ENCODE measurements at places on chromosomes 12 and 14. TPM values are rescaled to one million over a fixed set of nuclear protein-coding genes. Genes with fewer than 3 reads are reported as not detected.

KRT73 gene
- 0.05 TPM for polyA plus RNA-seq

DNA sequence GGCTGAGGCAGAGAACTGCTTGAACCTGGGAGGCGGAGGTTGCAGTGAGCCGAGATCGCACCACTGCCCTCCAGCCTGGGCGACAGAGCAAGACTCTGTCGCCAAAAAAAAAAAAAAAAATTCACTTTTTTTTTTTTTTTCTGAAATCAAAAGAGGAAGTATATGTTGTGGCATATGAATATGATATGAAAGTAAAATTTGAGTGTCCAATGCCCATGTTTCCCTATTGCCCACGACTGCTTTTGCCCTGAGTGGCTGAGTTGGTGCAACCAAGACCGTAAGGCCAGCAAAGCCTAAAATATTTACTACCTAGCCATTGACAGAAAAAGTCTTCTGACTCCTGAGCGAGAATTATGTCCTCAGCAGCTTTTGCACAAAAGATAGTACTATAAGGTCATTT lies 101.7 kb upstream of the PARP11 start:
- DNase-seq = no peak

- no peak for DNase-seq
Observed at GRCh38 chr14:104091061-104091926, 5.8 kb downstream of the ASPG start.

DNA sequence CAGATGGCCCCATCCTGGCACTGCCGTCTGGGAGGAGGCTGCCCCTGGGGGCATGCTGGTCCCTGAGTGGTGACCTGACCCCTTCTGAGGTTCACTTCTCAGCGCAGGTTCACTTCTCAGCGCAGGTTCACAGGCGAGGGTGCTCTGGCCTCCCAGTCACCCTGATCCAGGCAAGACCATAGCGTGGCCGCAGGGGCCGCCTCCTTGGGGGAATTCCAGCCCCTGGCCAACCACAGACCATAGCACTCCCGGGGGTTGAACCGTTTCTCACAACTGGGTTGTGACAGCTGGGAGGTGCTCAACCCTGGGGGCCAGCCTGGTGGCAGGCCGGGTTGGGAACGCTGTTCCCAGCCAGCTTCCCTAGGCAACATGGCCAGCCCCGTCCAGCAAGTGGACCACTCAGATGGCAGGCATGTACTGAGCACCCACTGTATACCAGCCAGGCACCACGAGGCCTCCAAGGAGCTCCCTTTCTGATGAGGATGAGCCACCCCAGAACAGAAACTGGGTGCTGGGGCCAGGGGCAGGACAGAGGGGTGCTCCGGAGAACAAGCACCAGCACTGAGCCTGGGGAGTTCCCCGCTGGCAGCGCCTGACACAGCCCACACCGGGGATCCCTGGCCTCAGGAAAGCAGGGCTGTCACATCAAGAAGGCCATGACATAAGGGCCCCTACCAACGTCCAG lies 28.3 kb upstream of the ZFP36L1 start:
- no peak for DNase-seq

- DNase-seq = peak; percentile 46
Observed at GRCh38 chr12:11724888-11725311, 75.4 kb downstream of the ETV6 start.

DNA sequence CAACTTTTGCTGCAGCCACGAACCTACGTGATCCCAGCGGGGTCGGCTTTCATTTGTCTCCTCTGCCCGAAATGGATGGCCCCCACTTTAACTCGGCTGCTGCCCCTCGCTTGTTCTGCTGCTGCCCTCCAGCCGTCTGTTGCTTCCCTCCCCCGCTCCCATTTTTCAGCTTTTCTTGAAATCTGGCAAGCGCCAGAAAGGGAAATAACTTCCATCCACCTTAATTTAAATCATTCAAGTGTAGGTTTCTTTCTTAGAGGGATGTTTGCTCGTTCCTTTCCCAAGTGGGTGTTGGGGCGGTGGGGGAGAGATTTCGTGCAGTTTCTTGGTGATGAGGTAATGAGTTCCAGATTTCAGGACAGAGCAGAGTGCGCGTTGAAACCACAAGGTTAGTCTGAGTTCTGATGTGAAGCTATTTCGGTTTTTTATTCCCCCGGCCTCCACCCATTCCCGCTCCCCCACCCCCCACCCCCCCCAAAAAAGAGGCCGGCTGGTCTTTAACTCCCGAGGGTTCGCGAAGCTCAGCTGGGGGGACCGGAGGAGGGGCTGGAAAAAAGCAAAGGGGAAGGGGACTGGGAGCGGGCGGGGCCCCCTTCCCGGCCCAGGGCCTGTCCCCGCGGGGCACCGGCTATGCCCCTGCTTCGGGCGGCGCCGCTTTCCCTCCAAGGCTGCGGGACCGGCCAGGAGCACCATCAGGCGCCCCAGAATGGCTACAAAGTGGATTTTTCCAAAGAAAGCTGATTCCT lies 2.2 kb upstream of the ZFP36L1 start:
- peak; percentile 85 for DNase-seq

A2M gene
- 334 TPM for polyA plus RNA-seq

PTPN6 gene
- polyA plus RNA-seq = 33.4 TPM

EML5 gene
- 0.93 TPM for polyA plus RNA-seq

DNA sequence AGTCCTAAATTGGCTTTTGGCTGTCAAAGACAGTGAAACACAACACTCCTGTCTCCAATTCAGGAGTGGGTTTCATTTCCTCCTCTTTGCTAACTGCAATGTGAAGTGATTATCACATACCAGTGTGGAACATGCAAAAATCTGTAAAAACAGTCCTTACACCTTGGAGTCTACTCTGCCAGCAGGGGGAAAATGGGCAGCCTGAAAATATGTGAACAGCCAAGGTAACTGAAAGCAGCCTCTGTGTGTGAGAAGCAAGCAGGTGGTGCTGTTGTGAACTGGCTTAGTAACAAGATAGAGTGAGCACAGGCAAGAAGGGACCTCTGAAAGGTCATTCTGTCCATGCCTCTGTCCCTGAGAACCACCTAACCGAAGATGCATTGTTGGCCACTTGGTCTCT lies 6.0 kb downstream of the PRMT8 start:
- no peak for DNase-seq

OASL gene
- polyA plus RNA-seq = 0.20 TPM

DNA sequence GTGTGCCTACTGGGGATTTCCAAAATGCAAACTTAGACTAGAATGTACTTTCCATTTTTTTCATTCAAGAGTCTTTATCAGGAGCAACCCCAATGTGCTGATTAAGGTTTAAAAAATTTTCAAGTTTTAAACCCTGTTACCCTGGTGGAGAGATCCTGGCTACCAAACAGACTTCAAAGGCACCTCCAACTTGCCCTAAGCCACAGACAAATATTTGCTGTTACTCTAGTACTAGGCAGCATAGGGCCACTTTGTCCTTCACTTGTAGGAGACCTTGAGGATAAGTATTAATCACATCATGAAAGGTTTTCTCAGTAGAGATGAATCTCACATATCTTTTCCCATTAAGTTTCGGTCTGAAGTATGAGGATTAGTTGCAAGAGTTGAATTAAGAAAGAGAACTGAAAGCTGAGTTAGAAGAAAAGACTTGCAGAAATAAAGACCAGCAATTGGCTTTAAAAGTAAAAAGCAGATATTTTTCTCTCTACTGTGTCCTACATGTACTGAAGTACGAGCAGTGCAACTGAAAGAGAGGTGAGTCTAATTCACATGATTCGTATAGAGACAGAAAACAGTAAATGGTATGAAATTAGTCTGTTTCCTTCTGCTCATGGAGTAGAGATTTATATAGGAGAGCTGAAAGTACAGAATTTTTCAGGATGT lies 28.3 kb downstream of the NTN4 start:
- no peak for DNase-seq

- DNase-seq = no peak
Observed at GRCh38 chr14:104680806-104681688, 8.4 kb upstream of the INF2 start.

DNA sequence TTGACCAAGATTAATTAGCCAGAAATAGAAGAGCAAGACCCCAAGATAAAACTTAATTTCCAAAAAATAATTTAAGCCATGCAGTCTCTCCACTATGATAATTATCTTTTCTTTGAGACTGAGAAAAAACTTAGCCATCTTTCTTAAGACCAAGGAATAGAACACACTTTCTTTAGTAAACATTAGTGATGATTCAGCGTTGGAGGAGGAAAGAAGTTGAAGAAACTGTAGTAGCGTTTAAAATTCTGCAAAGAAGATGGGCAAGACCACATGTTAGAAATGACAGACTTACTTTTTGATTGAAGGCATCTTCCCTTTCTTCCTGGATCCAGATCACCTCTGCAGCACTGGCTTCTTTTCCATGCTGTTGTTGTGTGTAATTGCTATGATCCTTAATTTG lies 124.8 kb upstream of the RASSF8 start:
- no peak for DNase-seq

GRCh38 chr12:4268329-4269181 lies 5.0 kb upstream of the CCND2 start:
- DNase-seq = peak; percentile 57

TAS2R14 gene
- polyA plus RNA-seq = 2.7 TPM

DNA sequence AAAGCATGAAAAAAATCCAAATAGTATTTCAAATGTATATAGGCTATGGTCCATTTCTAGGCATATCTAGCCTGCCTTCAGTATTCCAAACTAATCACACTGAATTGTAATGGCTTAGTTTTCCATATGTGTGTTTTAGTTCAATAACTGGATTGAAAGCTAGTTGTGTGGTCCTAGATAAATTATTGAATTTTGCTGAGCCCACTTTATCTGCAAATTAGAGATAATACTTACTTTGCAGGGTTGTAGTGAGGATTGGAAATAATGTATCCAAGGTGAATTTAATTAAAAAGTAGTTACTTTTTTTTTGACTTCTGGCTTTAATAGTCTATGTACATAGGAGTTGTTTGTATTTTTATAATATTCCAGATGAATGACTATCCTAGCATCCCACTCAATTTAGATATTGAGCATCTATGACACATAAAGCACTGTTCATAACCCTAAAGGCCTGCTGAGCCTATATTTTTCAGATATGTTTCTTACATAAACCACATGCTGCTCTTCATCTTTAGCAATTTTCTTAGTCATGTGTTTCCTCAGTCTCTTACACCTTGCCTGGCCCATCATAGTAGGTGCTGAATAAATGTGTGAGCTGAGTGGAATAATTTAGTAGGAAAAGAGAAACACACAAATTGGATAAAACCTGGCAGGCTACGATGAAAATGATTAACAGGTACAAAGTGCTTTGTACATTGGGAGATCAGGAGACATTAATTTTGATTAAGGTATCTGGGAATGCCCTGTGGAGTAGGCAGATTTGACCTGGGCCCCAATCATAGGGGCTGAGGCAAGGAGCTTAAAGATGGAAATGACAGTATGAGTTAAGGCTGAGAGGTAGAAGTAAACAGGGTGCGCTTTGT lies 1.1 kb upstream of the ATP23 start:
- DNase-seq = no peak

GRCh38 chr12:24889411-24889810 lies 59.5 kb downstream of the BCAT1 start:
- no peak for DNase-seq

GRCh38 chr14:94914191-94914590 lies 144.3 kb upstream of the GSC start:
- no peak for DNase-seq

ITGB7 gene
- 0.45 TPM for polyA plus RNA-seq

GRCh38 chr12:5310151-5310550 lies 121.8 kb upstream of the NTF3 start:
- no peak for DNase-seq

DNA sequence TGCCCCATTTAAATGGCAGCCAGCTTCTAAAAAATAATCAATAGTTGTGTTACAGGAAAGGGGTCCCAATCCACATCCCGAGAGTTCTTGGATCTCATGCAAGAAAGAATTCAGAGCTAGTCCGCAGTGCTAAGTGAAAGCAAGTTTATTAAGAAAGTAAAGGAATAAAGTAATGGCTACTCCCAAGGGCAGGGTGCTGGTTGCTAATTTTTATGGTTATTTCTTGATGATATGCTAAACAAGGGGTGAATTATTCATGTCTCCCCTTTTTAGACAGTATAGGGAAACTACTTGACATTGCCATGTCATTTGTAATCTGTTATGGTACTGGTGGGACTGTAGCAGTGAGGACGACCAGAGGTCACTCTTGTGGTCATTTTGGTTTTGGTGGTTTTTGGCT lies 591.3 kb downstream of the LRFN5 start:
- no peak for DNase-seq

CREBL2 gene
- polyA plus RNA-seq = not detected

RGS6 gene
- polyA plus RNA-seq = 5.0 TPM

GRCh38 chr14:50529288-50530179 lies 2.8 kb downstream of the MAP4K5 start:
- DNase-seq = no peak

- DNase-seq = no peak
Observed at GRCh38 chr12:54047964-54048303, 5.7 kb upstream of the HOXC4 start.

- DNase-seq = no peak
Observed at GRCh38 chr14:41423503-41423902, 183.2 kb upstream of the LRFN5 start.

DNA sequence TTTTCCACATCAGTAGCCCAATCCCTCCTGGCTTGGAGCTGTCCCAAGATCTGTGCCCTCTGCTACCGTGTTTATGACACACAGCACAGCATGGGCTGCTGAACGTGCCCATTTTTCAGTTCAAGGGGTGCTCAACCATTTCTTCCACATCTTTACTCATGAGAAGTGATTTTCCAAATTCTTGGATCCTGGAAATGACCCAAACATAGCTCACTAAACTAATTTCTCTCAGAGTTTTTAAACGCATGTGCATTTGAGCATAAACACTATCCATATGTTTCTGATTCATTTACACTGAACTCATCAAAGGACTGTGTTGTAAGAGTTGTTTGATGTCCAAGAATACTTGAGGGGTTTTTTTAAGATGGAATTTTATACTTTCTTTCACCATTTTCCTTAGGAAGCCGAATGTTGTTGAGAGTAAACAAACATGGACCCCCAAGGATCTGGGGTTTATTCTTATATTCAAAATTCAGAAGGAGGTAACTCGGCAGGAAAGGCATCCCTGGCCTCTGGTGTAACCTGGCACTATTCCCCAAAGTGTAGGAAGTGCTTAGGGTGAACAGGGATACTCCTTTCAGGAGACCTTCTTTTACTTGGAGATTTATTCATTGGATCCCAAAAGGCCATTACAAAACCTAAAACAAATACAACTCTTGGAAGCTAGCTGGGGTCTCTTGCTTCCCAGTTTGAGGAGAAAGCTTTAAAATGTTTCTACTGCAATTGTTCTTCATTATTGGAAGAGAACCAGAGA lies 215.0 kb downstream of the BMP4 start:
- DNase-seq = peak; percentile 15

CMKLR1 gene
- polyA plus RNA-seq = 3.6 TPM

DNA sequence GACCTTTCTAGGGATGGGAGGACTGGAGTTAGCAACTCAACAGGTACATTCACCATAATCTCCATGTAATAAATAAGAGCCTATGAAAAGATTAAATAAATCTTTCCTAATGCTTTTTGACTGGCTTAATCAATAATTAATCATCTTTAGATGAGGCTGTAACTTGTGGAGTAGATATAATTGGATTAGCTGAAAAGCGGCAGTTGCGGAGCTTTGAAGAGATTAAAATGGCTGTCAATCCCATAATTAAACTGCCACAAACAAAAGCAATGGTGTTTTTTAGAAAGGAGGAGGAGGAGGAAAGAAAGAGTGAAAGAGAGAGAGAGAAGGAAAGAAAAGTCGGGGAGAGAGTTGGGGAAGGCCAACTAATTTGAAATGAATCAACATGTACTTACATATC lies 70.7 kb upstream of the TMEM263 start:
- no peak for DNase-seq

- DNase-seq = no peak
Observed at GRCh38 chr14:89955022-89955744, 544 bp upstream of the TDP1 start.

Data from muscle of arm (tissue), 14 donors.